ENCODE measurements at places on chromosomes 2 and 18.

GRCh38 chr18:61825386-61825785 is 67.4 kb downstream of the RNF152 start:
- DNase-seq = no peak
- H3K36me3 ChIP-seq = no peaks in the 10 kb centered on the region
- no peaks in the 10 kb centered on the region for H3K4me1 ChIP-seq

- DNase-seq = no peak
- no peaks in the 10 kb centered on the region for H3K4me1 ChIP-seq
- no peak overlapping the region for H3K27ac ChIP-seq
These were observed 13.3 kb upstream of the C18orf32 start for GRCh38 chr18:49500201-49500921.

GRCh38 chr2:150472511-150472899 is 15.0 kb downstream of the RND3 start:
- H3K27me3 ChIP-seq = no peaks in the 10 kb centered on the region
- no peak overlapping the region for H3K4me3 ChIP-seq
- no peak overlapping the region for H3K27ac ChIP-seq
- H3K4me1 ChIP-seq = no peaks in the 10 kb centered on the region
- DNase-seq = no peak
- H3K36me3 ChIP-seq = no peaks in the 10 kb centered on the region

DNA sequence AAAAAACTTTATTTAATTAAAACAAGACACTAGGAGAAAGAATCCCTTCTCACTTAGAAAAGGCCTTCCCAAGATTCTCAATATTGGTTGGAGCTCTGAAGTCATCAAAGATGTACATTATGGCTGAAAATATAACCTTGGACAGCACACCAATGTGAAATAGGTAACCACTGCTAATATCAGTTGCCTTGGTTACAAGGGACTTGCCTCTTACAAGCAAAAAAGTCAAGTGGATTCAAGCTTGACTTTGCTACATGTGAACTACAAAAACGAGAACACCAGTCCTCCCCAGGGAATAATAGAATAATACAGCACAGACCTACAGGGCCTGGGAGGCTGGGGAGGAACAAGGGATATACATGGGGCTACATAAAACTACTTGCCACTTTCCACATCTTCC is 46.1 kb downstream of the NABP1 start:
- no peak overlapping the region for H3K27ac ChIP-seq
- no peaks in the 10 kb centered on the region for H3K36me3 ChIP-seq

GRCh38 chr2:1778566-1778965 is 34.3 kb upstream of the PXDN start:
- H3K27me3 ChIP-seq = no peaks in the 10 kb centered on the region
- DNase-seq = no peak

DNA sequence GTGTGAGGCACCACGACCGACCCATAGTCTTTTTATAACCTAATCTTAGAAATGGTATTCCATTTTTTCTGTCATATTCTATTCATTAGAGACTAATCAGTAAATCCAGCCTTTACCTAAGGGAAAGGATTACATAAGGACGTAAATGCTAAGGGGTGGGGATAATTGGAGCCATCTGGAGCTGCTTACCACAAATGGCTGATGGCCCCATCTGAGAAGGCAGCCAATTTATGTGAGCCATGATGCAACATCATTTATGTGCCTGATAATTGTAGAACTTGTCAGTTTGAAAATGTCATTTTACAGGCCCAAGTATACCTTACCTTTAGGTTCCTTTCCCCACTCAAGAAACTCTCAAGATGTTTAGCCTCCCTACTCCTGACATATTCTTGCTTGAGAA is 44.0 kb downstream of the ARHGEF33 start:
- H3K27me3 ChIP-seq = no peaks in the 10 kb centered on the region
- no peaks in the 10 kb centered on the region for H3K4me1 ChIP-seq
- no peaks in the 10 kb centered on the region for H3K36me3 ChIP-seq
- no peak for DNase-seq
- no peak overlapping the region for H3K27ac ChIP-seq

- H3K27me3 ChIP-seq = no peaks in the 10 kb centered on the region
- H3K4me1 ChIP-seq = no peaks in the 10 kb centered on the region
- H3K4me3 ChIP-seq = no peak overlapping the region
- no peak overlapping the region for H3K27ac ChIP-seq
These were observed 107.7 kb upstream of the CDC42EP3 start for GRCh38 chr2:37779139-37779538.

DNA sequence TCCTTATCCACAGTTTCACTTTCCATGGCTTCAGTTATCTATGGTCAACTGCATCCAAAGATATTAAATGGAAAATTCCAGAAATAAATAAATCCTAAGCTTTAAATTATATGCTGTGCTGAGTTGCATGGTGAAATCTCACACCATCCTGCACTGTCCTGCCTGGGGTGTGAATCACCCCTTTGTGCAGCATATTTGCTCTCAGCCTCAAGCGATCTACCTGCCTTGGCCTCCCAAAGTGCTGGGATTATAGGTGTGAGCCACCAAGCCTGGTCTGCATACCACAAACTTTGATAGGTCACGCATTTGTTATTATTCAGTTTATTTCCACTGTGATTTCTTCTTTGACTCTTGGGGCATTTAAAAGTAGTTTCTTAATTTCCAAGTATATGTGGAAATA is 117.2 kb downstream of the SPIRE1 start:
- H3K27ac ChIP-seq = no peak overlapping the region
- no peaks in the 10 kb centered on the region for H3K27me3 ChIP-seq
- H3K4me1 ChIP-seq = no peaks in the 10 kb centered on the region
- DNase-seq = no peak
- no peak overlapping the region for H3K4me3 ChIP-seq

- H3K27ac ChIP-seq = no peak overlapping the region
- no peak overlapping the region for H3K4me3 ChIP-seq
- H3K36me3 ChIP-seq = no peaks in the 10 kb centered on the region
- H3K27me3 ChIP-seq = no peaks in the 10 kb centered on the region
- DNase-seq = no peak
These were observed 693.9 kb downstream of the SATB2 start for GRCh38 chr2:198763793-198764192.

DNA sequence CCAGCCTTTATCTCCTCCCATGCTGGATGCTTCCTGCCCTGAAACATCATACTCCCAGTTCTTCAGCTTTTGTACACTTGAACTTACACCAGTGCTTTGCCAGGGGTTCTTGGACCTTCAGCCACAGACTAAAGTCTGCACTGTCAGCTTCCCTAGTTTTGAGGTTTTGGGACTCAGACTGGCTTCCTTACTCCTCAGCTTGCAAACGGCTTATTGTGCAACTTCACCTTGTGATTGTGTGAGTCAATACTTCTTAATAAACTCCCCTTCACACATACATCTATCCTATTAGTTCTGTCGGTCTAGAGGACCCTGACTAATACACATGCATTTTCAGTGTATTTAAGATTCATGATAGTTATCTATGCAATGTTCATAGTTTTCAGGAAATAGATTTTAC is 35.8 kb upstream of the ZNF804A start:
- H3K27ac ChIP-seq = no peak overlapping the region
- H3K36me3 ChIP-seq = no peaks in the 10 kb centered on the region
- H3K4me1 ChIP-seq = no peaks in the 10 kb centered on the region
- H3K4me3 ChIP-seq = no peak overlapping the region

DNA sequence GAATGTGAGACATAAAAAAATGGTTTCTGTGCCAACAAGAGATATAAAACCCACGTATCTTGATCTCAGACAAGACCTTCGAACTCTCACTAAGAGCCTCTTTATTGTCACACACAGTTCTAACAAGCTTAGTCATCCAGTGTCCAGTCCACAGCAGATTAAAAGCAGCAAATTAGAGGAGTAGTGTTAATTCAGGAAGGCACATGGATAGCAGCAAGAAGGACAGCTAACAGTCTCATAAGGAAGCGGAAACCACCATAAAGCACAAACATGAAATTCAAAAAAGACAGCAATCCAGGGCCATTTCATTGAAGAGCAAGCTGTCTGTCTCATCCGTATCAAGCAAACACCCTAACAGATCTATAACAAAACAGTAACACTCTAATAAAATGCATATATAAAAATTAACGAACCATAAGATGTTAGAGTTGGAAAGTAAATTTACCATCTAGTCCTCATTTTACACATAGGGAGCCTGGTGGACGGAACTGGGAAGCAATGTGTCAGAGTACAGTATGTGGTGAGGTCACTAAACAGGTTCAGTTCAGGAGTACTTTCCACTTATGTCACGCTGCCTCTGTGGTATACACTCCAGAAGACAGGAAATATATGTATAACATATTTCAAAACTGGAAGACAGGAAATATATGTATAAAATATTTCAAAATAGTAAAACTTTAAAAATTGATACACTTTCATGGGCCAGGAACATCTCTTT is 18.3 kb downstream of the AAK1 start:
- DNase-seq = no peak
- peaks cover 3% of the 10 kb centered on the region for H3K4me1 ChIP-seq
- no peak overlapping the region for H3K4me3 ChIP-seq
- no peak overlapping the region for H3K27ac ChIP-seq
- H3K27me3 ChIP-seq = no peaks in the 10 kb centered on the region

GRCh38 chr2:68333931-68334330 is 14.2 kb upstream of the CNRIP1 start:
- H3K4me1 ChIP-seq = no peaks in the 10 kb centered on the region
- no peak overlapping the region for H3K4me3 ChIP-seq
- no peaks in the 10 kb centered on the region for H3K27me3 ChIP-seq

DNA sequence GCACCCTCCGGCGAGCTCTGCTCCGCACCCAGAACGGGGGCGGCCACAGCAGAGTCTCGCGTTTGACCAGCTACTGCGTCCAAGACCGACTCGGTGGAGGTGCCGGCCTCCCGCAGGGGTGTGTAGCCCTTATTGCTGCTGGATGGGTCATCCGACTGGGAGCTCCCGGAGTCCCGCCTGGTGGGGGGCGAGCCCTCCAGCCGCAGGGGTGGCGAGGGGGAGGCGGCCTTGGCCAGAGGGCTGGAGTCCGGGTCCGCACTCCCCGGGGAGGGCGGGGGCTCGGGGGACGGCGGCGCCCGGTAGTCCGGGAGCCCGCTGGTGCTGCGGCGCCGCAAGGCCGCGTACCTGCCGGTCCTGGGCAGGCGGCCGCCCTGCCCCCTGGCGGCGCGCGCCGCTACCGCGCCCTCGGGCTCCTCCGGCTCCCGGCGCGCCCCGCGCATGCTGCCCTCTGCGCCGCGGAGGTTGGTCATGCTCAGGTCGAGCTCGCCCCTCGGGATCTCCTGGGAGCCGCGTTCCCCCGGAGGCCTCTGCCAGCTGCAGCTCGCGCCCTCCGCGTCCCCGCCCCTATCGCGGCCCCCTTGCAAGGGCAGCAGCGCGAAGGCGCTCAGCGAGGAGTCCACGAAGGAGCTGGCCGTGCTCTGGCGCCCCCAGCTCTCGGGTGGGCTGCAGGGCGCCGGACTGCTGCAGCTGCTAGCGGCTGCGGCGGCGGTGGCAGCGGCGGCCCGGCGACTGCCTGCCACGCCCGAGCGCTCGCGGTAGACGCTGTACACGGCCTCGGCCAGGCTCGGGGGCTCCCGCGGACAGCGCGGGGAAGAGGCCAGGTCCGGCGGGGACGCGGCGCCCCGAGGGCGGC is 4.8 kb downstream of the TMEM200C start:
- DNase-seq = peak; percentile 54
- no peak overlapping the region for H3K27ac ChIP-seq
- H3K27me3 ChIP-seq = peaks cover 44% of the 10 kb centered on the region
- no peaks in the 10 kb centered on the region for H3K36me3 ChIP-seq
- peaks cover 17% of the 10 kb centered on the region for H3K4me1 ChIP-seq

DNA sequence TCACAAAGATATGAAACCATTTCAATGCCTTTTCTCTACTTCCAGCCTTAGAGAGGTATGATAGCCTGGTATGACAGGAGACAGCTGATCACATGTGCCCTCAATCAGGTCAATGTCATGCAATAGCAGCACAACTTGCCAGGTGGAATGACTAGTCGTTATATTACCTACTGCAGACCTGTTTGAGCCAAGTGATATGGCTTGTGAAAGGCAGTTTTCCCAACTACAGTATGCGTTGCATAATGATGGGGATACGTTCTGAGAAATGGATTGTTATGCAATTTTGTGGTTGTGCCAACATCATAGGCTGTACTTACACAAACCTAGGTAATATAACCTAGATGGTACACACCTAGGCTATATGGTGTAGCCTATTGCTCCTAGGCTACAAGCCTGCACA is 262.8 kb downstream of the ICOS start:
- H3K36me3 ChIP-seq = no peaks in the 10 kb centered on the region
- H3K4me1 ChIP-seq = no peaks in the 10 kb centered on the region
- no peak overlapping the region for H3K27ac ChIP-seq

DNA sequence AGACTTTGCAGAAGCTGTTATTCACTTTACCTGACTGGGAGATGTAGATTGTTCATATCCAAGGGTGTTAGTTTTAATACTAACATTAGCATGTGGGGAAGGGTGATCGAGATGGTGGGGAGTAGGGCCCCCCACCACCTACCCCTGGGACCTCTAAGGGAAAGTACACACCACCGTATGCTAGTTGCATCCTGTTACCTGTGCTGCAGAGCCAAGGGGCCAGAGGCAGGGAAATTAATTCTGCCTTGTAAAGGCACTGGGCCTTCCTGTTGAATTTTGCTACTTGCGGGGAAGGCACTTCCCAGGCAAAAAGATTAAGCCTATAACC is 9.0 kb downstream of the STEAP3 start:
- no peaks in the 10 kb centered on the region for H3K4me1 ChIP-seq
- no peaks in the 10 kb centered on the region for H3K36me3 ChIP-seq
- DNase-seq = no peak
- H3K4me3 ChIP-seq = no peak overlapping the region
- H3K27ac ChIP-seq = no peak overlapping the region

GRCh38 chr2:195279840-195280427 is 377.1 kb upstream of the SLC39A10 start:
- H3K36me3 ChIP-seq = no peaks in the 10 kb centered on the region
- H3K4me1 ChIP-seq = no peaks in the 10 kb centered on the region
- H3K27ac ChIP-seq = no peak overlapping the region
- no peak overlapping the region for H3K4me3 ChIP-seq
- no peak for DNase-seq

DNA sequence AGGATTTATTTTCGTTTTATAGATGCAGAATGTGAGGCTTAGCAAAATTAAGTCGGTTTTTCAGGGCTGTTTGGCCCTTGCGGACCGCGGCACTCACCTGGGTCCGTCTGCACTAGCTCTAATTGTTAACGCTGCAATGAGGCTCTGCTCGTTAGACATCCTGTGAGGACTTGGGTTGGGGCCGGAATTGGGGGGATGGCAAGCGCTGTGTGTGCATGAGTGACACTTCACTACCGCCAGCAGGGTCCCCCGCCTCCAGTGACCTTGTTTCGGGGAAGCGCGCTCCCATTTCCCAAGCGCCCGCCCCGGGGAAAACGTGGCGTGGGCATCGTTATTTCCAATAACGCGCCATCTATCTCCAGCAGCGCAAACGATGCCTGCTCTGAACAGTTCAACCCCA is 54.2 kb downstream of the KCNG2 start:
- H3K27me3 ChIP-seq = peaks cover 3% of the 10 kb centered on the region
- no peak overlapping the region for H3K4me3 ChIP-seq
- peaks cover 26% of the 10 kb centered on the region for H3K4me1 ChIP-seq
- no peak overlapping the region for H3K27ac ChIP-seq
- no peak for DNase-seq

GRCh38 chr2:60641811-60642788 is 88.6 kb upstream of the BCL11A start:
- no peak overlapping the region for H3K27ac ChIP-seq
- no peak overlapping the region for H3K4me3 ChIP-seq
- H3K4me1 ChIP-seq = peaks cover 16% of the 10 kb centered on the region
- DNase-seq = peak; percentile 67
- H3K36me3 ChIP-seq = no peaks in the 10 kb centered on the region
- no peaks in the 10 kb centered on the region for H3K27me3 ChIP-seq

All from B cell (primary cell).